GM04504 (cell line): ENCODE measurements at places on chromosomes 1 and 21.
A peak's percentile ranks its signal among the peaks of the same experiment; 100 is the strongest.

- DNase-seq = no peak
These were observed 88.1 kb downstream of the GPATCH2 start for GRCh38 chr1:217542837-217543236.

GRCh38 chr1:226655251-226656163, 83.6 kb downstream of the ITPKB start:
- no peak for DNase-seq

GRCh38 chr1:18201997-18202719, 94.6 kb downstream of the IGSF21 start:
- no peak for DNase-seq

- no peak for DNase-seq
These were observed 46.3 kb upstream of the ADGRL2 start for GRCh38 chr1:81754424-81754823.

GRCh38 chr1:46474570-46474969, 15.1 kb upstream of the DMBX1 start:
- DNase-seq = no peak

GRCh38 chr21:29656504-29657239, 283.1 kb downstream of the GRIK1 start:
- peak; percentile 33 for DNase-seq

- DNase-seq = peak; percentile 88
These were observed 6.7 kb upstream of the PTPN14 start for GRCh38 chr1:214557952-214558735.

- DNase-seq = no peak
These were observed 51.7 kb downstream of the CSMD2 start for GRCh38 chr1:34113362-34113761.

- no peak for DNase-seq
These were observed 5.8 kb upstream of the SLC44A5 start for GRCh38 chr1:75616436-75617433.
